ENCODE measurements at places on chromosomes 5 and 9.

DNA sequence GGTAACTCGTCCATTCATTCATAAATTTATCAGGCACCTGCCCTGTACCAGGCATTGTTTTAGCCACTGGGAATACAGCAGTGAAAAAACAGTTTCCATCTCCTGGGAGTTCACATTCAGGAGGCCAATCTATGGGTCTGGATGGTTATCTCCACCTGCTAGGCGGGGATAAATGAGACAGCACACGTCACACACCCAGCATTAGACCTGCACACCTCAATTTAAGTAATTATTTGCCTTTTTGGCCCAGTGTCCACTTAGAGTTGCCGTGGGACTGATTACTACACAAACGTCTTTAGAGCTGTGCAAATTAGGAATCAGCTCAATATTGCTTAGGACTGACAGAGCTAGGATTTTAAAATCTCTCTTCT, 46.1 kb downstream of the STK10 start:
- DNase-seq = no peak

DNA sequence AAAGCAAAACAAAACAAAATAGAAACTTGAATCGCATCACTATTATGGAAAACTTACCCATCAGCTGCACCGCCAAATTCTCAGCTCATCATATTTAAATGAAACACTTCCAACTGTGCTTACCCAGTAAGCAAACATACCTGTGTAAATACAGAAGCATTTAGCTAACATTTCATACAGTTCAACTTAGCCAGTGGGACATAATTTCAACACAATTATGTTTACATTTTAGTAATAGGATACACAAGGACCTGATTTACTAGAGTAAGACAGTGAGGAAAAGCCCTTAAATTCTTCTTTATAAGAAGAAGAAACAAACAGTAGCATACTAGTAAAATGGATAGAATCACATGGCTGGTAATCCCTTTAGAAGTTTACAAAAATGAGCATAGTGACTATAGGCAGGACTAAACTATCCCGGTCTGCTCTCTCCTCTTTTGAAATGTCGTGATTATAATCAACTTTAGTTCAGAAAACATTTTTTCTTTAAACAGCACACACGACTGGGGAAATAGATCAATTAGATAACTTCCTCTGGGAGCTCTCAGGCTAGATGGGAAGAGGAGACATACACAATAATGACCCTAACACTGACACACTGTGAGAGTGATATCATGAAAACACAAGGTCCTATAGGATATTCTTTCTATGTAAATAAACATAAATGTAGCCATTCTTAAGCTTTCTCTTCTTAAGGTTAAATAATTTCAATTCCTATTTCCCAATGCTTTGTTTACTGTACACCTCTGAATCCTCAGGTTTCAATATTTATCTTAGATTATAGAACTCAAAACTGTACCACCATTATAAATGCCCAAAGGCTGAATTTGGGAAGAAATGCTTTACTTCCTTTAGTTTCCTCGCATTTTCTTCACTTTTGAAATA, 15.9 kb upstream of the CDC20B start:
- DNase-seq = no peak

DNA sequence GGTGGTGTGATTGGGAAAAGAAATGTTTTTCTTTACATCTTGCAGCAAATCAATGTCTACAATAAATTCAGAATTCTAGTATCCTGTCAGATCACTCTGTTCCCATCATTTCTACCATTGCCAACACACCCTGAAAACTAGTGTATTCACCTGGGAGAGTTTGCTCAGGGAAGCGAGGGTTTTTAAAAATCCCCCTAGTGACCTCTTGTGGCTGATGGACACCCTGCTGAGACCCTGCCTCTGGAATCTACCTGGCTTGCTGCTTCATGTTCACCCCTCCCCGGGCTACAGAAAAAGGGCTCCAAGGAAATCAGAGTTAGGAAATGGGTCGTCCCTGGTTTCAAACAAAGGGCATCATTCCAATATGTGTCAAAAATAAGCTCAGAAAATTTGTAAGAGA, 21.4 kb upstream of the ALDOB start:
- DNase-seq = no peak

GRCh38 chr9:65403721-65404120, 118.7 kb upstream of the FOXD4L5 start:
- DNase-seq = no peak

GRCh38 chr9:121271368-121272341, 3.7 kb downstream of the GSN start:
- DNase-seq = peak; percentile 76

DNA sequence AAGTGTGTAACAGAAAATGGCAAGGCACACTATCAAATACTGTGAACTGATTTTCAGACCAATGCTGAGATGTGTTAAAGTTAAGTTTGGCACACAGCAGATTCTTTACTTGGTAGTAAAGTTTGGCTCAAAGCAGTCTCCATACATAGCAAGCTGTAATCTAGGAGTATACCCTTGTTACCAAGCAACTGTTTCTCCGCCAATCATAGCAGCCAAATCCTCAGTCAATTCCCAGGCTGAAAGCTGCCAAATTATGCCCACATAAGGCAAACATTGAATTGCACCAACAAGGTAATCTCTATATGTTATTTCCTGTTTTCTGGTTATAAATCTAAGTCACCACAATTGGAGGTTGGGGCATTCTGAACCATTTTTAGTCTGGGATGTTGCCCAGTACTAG, 345.7 kb downstream of the DEPDC1B start:
- DNase-seq = no peak
